ENCODE measurements at places on chromosomes 2 and 18.

- no peak for DNase-seq
Measured at GRCh38 chr2:222545823-222546795, 109.8 kb downstream of the FARSB start.

DNA sequence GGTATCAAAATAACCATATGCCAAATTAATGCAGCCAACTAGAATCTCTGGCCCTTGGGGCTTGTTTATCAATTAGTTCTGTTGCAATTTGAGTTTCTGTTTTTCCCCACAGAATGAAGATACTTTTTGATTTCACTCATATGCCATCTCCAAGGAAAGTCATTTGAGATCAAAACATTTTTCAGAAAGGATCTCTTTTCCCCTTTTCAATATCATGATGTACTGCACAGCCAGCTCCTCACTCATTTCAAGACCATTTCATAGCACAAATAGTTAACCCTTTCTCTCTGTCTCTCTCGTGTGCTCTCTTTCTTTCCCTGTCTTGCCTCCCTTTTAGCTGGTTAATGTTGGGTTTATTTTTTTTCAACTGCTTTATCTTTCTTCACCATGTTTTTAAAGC is 387.3 kb downstream of the STK39 start:
- DNase-seq: no peak

DNA sequence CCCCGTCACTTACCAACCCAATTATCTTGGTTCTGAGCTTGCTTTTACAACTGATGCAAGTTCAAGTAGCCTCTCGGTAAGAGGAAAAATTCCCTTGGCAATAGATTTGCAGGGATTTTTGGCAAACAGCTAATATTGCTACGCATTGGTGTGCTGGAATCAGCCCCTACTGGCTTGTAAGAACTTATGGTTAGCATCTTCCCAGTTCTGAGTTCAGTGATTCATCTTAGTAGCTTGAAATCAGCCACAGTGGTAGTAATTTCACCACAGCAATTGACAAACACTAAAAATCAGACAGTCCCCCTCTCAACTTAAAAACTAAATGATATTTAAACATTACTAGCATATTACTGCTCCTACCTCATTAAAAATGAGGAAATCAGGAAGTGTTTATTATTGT is 5.9 kb upstream of the RAX start:
- no peak for DNase-seq

GRCh38 chr2:375270-375955 is 87.5 kb upstream of the ALKAL2 start:
- no peak for DNase-seq

All from activated CD4-positive, alpha-beta T cell treated with anti-CD3 and anti-CD28 coated beads, Interleukin-2, amount 50 U/mL, for 1 hour (primary cell).